AML-193 (cell line): ENCODE measurements at places on chromosomes 5 and 9.

DNA sequence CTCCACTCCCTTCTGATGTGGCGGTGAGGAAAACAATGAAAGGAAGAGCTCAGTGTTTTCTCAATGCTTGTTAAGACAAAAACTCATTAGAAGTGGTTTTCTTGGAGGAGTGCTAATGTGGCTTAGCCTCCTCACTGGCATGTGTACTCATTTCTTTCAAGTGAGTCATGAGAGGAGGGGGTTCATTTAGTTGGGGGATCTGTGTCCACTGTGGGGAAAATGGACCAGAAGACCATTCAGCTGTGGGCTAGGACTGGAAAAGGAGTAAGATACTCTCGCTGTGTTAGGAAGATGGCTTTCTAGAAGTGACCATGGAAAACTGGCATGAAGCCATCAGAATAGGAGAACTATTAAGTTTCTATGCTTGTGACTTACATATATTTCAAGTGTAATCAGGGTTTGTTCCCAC lies 23.5 kb downstream of the KLF9 start:
- DNase-seq = no peak

- peak; percentile 92 for DNase-seq
Observed at GRCh38 chr9:124222918-124223720, 34.6 kb upstream of the NEK6 start.

DNA sequence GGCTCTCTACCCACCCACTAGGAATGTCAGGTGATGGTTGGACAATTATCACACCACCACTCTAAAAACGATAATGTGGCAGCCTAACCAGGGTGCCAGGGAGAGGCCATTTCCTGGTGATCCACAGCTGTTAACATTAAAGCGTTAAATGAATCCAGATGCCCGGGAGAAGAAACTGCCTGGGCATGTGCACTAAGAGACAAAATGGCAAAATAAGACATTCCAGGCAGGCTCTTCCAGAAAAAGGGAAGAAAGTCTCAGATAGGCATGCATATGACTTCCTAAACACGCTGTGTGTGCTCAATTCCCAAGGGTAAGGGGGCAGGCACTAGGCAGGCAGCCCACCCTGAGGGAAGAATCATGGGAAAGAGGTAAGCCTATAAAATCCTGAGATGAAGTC lies 4.6 kb upstream of the TXN start:
- no peak for DNase-seq

DNA sequence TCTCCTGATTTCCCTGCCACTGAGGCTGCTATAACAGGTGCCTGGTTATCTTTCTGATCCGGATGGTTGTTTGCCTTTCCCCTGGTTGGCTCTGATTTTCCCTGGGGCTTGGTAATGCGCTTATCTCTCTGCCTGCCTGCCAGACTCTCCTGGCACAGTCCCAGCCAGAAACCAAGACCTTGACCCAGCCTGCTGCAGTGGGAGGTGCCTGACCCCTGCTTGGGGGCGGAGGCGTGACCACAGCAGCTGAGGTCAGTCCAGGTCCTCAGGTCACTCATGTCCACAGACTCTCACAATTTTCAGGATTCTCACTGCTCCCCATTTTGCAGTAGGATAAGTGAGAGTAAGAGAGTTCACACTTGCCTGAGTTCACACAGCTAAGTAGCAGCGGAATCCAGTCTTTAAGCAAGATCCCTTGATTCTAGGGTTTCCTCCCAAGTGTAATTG lies 24.4 kb upstream of the SYNPO start:
- no peak for DNase-seq

DNA sequence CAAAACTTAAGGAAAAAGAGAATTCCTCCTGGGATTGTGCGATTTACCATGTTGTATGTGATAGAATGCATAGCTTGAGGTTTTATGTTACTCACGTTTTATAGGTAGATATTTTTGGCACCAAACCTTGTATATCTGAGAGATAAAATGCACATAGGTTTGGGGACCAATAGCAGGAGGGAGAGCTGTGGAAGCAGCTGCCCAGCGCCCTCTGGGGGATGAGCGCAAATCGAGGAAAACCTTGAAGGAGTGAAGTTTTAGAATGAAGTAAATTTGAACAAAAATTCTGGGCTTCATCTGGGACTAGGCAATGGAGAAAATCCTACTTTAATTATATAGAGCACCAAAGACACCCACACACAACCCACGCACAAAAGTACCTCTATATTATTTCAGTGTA lies 197.0 kb downstream of the ADCY2 start:
- DNase-seq = peak; percentile 14

GRCh38 chr5:170111088-170111785 lies 5.5 kb downstream of the FOXI1 start:
- no peak for DNase-seq

GRCh38 chr9:3929345-3930047 lies 370.4 kb downstream of the GLIS3 start:
- no peak for DNase-seq

DNA sequence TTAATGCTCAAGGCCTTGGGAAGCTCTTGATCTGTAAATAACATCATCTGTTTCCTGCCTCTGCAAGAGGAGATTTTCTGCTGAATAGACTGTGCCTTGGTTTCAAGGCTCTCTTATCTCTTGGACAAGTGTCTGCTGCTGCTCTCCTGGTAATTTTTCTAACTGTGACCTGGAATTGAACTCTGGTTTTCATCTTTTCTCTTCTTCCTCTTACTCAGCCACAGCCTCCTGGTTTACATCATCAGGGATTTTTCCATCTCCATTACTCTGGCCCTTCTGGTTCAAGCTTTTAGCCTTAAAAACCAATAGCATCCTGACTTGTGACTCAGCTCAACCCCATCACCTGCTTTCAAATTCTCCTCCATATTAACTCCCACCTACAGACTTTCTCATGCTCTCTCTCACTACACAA lies 49.6 kb upstream of the ITGA1 start:
- no peak for DNase-seq

GRCh38 chr9:136090056-136090735 lies 4.9 kb downstream of the NACC2 start:
- no peak for DNase-seq

GRCh38 chr5:78213799-78214198 lies 80.7 kb downstream of the AP3B1 start:
- no peak for DNase-seq

DNA sequence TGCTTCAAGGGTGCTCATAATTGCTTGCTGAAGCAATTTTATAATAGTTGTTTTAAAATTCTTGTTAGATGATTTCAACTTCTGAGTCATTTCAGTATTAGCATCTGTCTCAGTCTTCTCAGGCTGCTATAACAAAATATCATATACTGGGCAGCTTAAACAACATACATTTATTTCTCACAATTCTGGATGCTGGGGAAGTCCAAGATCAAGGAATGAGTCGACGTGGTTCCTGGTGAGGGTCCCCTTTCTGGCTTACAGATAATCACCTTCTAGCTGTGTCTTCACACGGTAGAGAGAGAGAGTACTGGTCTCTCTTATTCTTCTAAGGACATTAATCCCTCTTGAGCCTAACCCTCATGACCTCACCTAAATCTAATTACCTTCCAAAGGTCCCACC lies 160.4 kb downstream of the SIL1 start:
- DNase-seq = no peak

DNA sequence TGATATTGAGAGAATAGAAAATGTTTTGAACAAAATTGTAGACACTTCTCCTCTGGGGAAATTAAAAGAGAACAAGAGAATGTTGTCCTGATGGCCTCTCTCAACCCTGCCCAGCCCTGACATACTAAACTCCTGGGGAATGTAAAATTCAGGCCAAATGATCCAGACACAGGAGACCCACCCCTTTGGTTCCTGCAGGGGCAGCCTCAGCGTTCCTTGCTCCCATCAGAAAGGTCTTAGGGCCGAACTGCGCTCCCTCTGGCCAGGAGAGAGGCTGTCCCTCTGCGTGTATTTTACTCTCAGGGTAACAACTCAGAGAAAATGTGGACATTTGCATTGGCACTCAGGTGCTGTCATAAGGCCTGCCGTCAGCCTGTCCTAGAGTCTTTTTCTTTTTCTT lies 616.3 kb upstream of the KLF4 start:
- DNase-seq = no peak

- DNase-seq = no peak
Observed at GRCh38 chr5:135242866-135243555, 156.0 kb downstream of the MACROH2A1 start.

GRCh38 chr5:21452449-21452848 lies 1400.7 kb downstream of the CDH12 start:
- DNase-seq = no peak

DNA sequence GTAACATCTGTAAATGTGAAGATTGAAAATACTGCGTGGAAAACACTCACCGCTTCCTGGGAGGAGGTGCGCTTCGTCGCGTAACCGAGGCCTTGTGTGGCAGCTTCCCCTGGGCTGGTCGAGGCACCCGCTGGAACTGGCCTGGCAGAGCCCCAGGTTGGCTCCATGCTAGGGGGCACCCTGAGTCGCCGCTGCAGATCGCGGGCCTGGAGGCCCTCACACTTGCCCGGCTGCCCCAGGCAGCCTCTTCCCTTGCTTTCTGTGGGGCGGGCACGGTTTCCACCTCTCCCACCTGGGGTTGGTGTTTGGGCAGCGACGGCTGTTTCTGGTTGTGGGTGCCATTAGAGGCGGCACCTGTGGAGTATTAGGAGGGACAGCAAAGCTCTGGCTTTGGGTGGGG lies 852 bp downstream of the ZNF354C start:
- DNase-seq = no peak

- no peak for DNase-seq
Observed at GRCh38 chr5:76816110-76816831, 2.6 kb upstream of the F2RL1 start.

- DNase-seq = no peak
Observed at GRCh38 chr5:143678148-143678905, 133.6 kb upstream of the HMHB1 start.

DNA sequence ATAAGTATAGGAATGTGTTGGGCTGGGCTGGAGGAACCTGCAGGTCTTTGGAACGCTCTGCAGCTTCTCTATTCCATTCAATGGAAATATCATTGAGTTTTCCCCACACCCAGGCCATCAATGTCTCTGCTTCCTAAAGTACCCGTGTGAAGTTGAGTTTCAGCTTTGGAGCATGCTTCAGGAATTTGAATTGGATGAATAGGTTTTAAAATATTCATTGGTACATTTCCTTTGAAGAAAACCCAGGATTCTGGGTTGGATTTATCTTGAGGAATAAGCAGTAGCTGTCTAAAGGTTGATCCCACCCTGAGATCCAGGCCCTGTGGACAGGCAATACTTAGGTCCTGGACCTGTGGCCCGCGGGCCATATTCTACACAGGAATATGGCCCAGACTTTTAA lies 37.3 kb downstream of the INSYN2B start:
- no peak for DNase-seq

GRCh38 chr5:45402804-45403455 lies 293.2 kb downstream of the HCN1 start:
- DNase-seq = no peak

DNA sequence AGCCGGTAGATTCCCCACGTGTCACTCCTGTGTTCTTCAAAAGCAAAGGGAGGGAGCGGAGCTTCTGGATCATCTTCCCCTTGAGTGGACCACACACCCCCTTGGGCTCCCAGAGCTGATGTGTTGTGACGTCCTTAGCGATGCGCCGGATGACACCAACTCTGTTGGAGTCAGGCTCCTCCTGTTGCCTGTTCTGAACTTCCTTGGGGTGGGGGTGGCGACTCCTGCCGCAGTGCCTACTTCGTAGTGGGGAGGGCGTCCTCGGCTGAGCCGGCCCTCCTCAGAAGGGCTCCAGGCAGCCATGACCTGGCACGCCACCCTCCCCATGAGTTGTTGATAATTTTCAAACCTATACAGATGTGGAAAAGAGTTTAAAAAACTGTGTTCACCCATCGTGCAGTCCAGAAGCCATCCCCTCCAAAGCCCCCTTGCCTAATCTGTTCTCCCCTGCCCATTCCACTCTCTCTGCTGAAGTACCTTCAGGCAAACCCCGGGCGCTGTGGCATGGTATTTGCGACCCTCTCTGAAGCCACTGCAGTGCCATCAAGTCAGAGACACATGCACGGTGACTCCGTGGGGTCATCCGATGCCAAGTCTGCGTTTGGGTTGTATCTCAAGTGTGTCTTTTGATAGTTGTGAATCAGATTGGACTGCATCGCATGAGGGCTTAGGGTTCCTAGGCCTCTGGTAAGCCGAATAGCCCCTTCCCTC lies 16.7 kb downstream of the EXOC3 start:
- DNase-seq = no peak

- DNase-seq = no peak
Observed at GRCh38 chr9:73178044-73178443, 26.4 kb downstream of the ANXA1 start.

DNA sequence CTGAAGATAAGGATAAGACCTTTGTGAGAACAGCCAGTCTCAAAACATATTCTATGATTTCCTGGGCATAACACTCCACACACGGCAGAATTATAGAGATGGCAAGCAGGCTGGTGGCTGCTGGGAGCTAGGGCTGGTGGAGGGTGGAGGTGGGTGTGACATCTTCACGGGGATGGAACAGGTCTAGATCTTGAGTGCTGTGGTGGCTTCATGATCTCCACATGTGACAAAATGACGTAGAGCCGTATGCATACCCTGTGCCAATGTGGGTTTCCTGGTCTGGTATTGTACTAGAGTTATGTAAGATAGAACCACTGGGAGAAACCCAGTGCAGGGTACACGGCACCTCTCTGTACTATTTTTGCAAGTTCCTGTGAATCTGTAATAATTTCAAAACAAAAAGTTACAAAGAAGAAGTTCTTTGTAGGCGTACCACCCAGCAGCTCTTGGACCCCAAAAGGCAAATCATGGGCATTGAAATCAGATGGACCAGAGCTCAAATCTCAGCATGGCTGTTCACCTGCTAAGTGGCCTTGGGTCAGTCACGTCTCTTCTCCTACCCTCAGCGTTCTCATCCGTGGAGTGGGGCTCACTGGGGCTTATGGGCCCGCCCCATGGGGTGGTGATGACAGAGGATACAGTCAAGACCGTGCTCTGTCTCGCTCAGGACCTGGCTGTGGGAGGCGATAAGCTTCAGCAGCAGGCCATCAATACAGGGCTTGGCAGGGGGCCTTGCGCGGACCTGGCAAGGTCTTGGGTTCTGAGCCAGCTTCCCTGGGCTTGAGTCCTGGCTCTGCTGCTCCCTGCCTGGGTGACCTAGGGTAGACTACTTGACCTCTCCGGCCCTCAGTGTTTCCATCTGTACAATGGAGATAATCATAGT lies 74.7 kb upstream of the UNC5A start:
- no peak for DNase-seq

GRCh38 chr5:174323878-174324281 lies 278.4 kb downstream of the NSG2 start:
- no peak for DNase-seq

DNA sequence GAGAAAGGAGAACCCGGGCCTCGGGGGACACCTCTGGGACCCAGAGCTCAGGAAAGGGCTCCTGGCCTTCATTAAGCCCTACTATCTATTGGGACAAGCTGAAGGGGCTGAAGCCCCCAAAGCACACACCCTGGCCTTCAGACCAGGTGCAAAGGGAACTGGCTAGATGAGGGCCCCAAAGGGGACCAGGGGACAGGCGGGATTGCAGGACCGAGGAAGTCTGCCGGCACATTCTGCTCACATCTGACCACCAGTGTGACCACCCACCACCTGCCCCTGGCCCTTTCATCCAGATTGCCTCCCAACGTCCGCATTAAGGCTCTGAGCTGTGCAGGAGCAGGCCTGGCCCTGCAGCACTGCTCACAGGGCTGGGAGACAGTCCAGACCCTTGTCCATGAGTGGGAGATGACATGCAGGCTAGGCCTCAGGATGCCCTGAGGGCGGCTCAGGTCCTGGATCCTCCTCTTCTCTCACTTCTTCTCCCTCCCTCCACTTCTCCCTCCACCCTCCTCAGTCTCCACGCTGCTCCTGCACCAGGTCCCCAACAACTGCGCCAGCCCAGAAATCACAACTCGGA lies 19.2 kb downstream of the PSD2 start:
- no peak for DNase-seq
